Stimulated activated CD8-positive, alpha-beta memory T cell treated with anti-CD3 and anti-CD28 coated beads, Interleukin-15, amount 100 ng/mL, for 4 hours (primary cell): ENCODE measurements at places on chromosomes 4 and X.

DNA sequence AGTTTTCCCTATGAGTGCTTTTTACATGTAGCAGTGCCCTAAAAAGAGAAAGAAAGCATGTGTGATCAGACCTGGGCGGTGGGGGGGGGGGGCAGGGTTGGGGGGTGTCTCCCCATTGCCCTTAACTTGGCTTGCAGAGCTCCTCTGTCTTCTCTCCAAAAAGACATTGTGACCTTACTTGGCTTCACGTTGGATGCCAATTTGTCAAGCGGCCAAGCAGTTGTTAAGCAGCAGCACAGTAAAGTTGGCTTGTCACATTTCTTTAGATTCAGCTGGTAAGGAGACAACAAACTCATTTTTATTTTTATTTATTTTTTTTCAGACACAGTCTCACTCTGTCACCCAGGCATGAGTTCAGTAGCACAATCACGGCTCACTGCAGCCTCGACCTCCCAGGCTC, 57.3 kb upstream of the ZNF157 start:
- no peak for DNase-seq

DNA sequence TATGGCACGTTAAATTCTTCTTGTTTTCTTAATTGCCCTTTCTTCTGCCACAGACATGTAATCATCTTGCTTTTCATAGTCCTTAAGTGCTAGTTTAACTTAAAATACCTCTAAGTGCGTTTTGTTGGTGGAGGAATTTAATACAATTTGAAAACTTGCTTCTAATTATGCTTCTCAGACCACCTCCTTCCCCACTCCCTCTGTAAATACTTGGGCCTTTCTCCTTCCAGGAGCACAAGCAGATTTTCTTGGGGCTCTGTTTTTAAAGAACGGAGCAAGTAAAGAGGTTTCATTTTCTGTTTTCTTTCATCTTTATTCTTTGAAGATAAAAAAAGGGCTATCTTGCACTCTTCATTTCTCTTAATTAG, 559 bp upstream of the PCDH18 start:
- DNase-seq, result no peak

DNA sequence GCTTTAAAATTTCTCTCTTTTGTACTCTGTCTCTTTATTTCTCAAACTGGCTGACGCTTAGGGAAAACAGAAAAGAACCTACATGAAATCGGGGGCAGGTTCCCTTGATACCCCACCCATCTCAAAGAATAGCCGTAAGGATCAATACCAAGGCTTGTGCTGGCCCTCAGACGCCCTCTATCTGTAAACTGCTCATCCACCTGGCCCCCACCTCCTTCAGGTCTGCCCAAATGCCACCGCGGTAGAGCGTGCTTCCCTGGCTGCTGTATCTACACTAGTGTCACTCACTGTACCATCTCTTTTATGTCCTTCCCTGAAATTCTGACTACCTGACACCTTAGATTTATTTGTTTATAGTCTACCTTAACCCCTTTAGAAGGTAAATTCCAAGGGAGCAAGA, 62.8 kb downstream of the SMIM20 start:
- DNase-seq, result no peak

- DNase-seq, result no peak
Measured at GRCh38 chr4:11073621-11074051, 355.1 kb downstream of the HS3ST1 start.

- DNase-seq, result no peak
Measured at GRCh38 chrX:148337873-148338272, 162.5 kb upstream of the AFF2 start.

DNA sequence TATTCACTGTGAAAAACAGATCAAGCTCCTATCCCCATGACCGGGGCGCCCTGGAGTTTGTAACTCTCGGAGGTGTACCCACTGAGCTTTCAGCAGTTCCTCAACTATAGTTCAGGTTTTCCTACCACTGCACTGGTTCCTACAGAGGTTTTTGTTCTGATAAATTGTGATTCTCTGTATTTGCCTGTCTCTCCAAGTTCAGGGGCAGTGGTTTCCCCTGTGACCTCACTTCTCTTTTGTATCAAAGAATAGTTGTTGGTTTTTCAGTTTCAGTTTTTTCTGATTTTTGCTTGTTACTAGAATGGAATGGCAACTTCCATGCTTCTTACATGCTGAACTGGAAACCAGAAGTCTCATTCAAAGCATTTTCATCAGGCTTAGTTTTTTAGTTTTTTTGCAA, 56.8 kb upstream of the PLS3 start:
- DNase-seq, result no peak

DNA sequence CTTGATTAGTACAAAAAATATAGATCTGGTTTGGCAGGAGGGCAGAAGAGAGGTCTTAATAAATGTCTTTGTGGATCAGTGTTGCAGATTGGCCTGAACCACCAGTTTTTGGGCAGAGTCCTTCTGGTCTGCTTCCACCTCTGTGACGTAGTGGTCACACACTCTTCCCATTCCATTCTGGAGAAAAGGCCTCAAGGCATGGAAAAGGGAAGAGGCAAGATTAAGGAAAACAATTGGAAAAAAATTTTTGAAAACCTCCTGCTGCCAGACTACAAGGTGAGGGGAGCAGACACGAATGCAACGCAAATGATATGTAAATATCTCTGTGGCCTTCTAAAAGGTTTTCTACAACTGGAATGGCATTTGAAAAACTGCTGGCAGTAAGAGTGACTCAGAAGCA, 24.3 kb upstream of the FAM47C start:
- no peak for DNase-seq
